Prostate gland (tissue), 2 donors: ENCODE measurements at places on chromosomes 2 and 18. TPM values are rescaled to one million over a fixed set of nuclear protein-coding genes. Genes with fewer than 3 reads are reported as not detected.

DNA sequence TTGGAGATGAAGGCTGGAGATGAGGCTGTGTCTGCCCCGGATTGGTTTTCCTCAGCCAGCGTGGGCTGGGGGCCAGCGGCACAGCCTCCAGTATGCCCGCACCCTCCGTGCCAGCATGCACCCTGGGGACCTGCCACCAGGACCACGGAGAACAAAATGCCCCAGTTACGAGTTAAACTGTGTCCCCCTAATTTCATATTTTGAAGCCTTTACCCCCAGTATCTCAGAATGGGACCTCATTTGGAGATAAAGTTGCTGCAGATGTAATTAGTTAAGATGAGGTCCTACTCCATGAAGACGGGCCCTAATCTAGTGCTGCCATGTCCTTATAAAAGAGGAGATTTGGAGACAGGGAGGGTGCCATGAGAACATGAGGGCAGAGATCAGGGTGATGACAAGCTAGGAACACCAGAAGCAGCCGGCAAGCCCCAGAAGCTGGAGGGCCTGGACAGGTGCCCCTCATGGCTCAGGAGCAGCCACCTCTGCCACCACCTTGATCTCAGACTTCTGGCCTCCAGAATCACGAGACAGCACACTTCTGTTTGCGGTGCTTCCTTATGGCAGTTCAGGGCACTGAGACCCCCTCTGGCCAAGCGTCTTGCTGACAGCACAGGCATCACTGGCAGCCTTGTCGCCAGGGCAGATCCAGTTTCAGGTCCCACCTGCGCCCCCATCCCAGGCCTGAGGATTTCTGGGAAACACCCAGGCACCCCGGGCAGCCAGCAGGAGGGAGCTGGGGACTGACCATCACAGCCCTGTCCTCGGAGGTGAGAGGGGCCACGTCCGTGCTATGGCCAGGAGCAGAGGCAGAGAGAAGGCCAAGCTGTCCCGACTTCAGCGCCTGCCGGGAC, 29.4 kb downstream of the KIF1A start:
- no peak for DNase-seq
- H3K27me3 ChIP-seq: no peaks in the 10 kb centered on the region
- H3K36me3 ChIP-seq: no peaks in the 10 kb centered on the region
- H3K4me1 ChIP-seq: no peaks in the 10 kb centered on the region

DNA sequence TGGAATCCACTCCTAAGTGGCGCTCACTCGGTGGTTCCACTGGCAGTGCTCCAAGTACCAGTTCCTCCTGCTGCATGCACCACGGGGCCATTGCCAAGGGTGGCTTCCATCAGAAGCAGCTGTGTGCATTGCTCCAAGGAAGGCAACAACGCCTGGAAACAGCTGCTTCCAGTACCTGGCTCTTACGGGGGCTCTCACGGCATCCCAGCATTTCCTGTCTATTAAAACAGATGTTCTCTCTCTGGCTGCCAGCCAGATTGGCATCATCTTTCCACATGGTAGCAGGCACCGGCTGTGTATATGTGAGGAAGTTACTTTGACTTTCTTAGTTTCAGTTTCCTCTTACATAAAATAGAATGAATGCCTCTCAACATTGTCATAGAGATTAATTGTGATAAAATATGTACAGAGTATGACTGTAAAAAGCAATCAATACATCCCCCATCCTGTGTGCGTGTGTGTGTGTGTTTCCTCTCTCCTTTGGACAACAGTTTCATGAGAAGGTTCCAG, 84.9 kb downstream of the CMPK2 start:
- H3K4me3 ChIP-seq: no peak overlapping the region
- no peaks in the 10 kb centered on the region for H3K36me3 ChIP-seq
- H3K4me1 ChIP-seq: no peaks in the 10 kb centered on the region
- no peak for DNase-seq

DNA sequence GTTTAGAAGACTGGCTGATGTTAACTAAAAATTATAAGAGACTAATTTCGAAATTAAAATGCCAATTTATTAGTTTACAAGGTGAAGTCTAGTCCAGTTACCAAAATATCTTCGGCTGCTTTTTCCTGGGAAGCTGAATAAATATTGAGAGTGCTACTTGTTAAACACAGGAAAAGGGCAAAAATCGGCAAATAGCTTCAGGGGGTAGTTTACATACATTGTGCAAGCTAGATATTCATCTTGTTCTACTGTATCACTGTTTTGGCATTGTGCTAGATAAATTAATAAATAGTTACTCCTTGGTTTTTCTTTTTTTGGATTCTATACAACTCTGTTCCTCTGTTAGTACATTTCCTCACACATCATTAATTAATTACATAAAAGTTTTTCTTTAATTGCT, 29.3 kb downstream of the NHEJ1 start:
- H3K27ac ChIP-seq: no peak overlapping the region
- no peaks in the 10 kb centered on the region for H3K4me1 ChIP-seq
- H3K27me3 ChIP-seq: no peaks in the 10 kb centered on the region

- DNase-seq: peak; percentile 64
- no peak overlapping the region for H3K4me3 ChIP-seq
- peak overlapping the region; percentile 46 for H3K27ac ChIP-seq
- H3K4me1 ChIP-seq: no peaks in the 10 kb centered on the region
- H3K36me3 ChIP-seq: no peaks in the 10 kb centered on the region
- H3K27me3 ChIP-seq: no peaks in the 10 kb centered on the region
Observed at GRCh38 chr2:150166313-150167051, 321.0 kb downstream of the RND3 start.

- H3K36me3 ChIP-seq: no peaks in the 10 kb centered on the region
- H3K27me3 ChIP-seq: no peaks in the 10 kb centered on the region
- no peaks in the 10 kb centered on the region for H3K4me1 ChIP-seq
- no peak for DNase-seq
- H3K4me3 ChIP-seq: no peak overlapping the region
Observed at GRCh38 chr18:686339-687111, 25.9 kb downstream of the ENOSF1 start.

GRCh38 chr2:236627193-236627592, 57.6 kb downstream of the ACKR3 start:
- H3K27me3 ChIP-seq: no peaks in the 10 kb centered on the region
- no peaks in the 10 kb centered on the region for H3K4me1 ChIP-seq
- H3K4me3 ChIP-seq: no peak overlapping the region
- H3K36me3 ChIP-seq: no peaks in the 10 kb centered on the region
- no peak for DNase-seq

TMEM200C gene
- total RNA-seq: 3.4 TPM

DNA sequence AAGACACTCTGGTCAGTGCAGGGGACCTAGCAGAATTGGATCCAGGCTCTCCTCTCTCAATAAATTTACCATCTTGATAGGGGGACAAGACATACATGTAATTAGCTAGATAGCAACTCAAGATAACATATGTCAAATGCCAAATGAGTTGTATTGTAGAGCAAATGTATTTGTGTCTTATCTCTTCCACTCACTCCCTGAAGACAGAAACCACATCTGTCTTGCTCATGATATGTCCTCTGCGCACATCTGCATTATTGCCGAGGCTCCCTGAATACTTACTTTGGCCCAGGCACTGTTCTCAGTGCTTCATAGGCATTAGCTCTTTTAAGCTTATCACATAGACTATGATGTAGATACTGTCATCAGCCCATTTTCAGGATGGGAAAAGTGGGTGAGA, 122.9 kb upstream of the GATA6 start:
- H3K4me1 ChIP-seq: no peaks in the 10 kb centered on the region
- no peak overlapping the region for H3K27ac ChIP-seq

- peaks cover 3% of the 10 kb centered on the region for H3K4me1 ChIP-seq
- H3K27ac ChIP-seq: peak overlapping the region; percentile 54
- no peaks in the 10 kb centered on the region for H3K36me3 ChIP-seq
- no peaks in the 10 kb centered on the region for H3K27me3 ChIP-seq
- DNase-seq: peak; percentile 31
Observed at GRCh38 chr2:55169915-55170314, 62.2 kb downstream of the CLHC1 start.

TMEFF2 gene
- total RNA-seq: 55.8 TPM

PARD6G gene
- 18.7 TPM for total RNA-seq

- no peak overlapping the region for H3K4me3 ChIP-seq
- H3K36me3 ChIP-seq: no peaks in the 10 kb centered on the region
- peak overlapping the region; percentile 47 for H3K27ac ChIP-seq
- H3K4me1 ChIP-seq: no peaks in the 10 kb centered on the region
- no peaks in the 10 kb centered on the region for H3K27me3 ChIP-seq
Observed at GRCh38 chr2:25098670-25099486, 57.0 kb downstream of the EFR3B start.

- no peaks in the 10 kb centered on the region for H3K27me3 ChIP-seq
- no peak overlapping the region for H3K27ac ChIP-seq
- no peak overlapping the region for H3K4me3 ChIP-seq
- H3K4me1 ChIP-seq: peaks cover 6% of the 10 kb centered on the region
- no peaks in the 10 kb centered on the region for H3K36me3 ChIP-seq
Observed at GRCh38 chr18:79442508-79443221, 46.9 kb downstream of the NFATC1 start.

DCDC2C gene
- not detected for total RNA-seq

GRCh38 chr2:152250421-152251100, 75.0 kb upstream of the STAM2 start:
- no peaks in the 10 kb centered on the region for H3K27me3 ChIP-seq
- no peaks in the 10 kb centered on the region for H3K4me1 ChIP-seq
- DNase-seq: no peak
- no peaks in the 10 kb centered on the region for H3K36me3 ChIP-seq
- H3K4me3 ChIP-seq: no peak overlapping the region

- no peaks in the 10 kb centered on the region for H3K4me1 ChIP-seq
- no peaks in the 10 kb centered on the region for H3K36me3 ChIP-seq
- no peak overlapping the region for H3K4me3 ChIP-seq
- H3K27ac ChIP-seq: no peak overlapping the region
Observed at GRCh38 chr2:189685540-189686229, 11.2 kb downstream of the ANKAR start.

FAM124B gene
- 0.91 TPM for total RNA-seq

TNFRSF11A gene
- total RNA-seq: 6.1 TPM

- H3K4me3 ChIP-seq: no peak overlapping the region
- DNase-seq: no peak
- H3K36me3 ChIP-seq: no peaks in the 10 kb centered on the region
- no peaks in the 10 kb centered on the region for H3K27me3 ChIP-seq
- H3K4me1 ChIP-seq: no peaks in the 10 kb centered on the region
Observed at GRCh38 chr2:402721-403120, 114.8 kb upstream of the ALKAL2 start.

GRCh38 chr2:42906557-42907411, 114.4 kb upstream of the HAAO start:
- no peaks in the 10 kb centered on the region for H3K36me3 ChIP-seq
- H3K27me3 ChIP-seq: peaks cover 2% of the 10 kb centered on the region
- peaks cover 7% of the 10 kb centered on the region for H3K4me1 ChIP-seq
- H3K4me3 ChIP-seq: no peak overlapping the region
- no peak for DNase-seq

CLK1 gene
- 131 TPM for total RNA-seq

- H3K4me1 ChIP-seq: peaks cover 3% of the 10 kb centered on the region
- no peak for DNase-seq
- H3K27me3 ChIP-seq: peaks cover 9% of the 10 kb centered on the region
- H3K27ac ChIP-seq: peak overlapping the region; percentile 36
- H3K36me3 ChIP-seq: no peaks in the 10 kb centered on the region
Observed at GRCh38 chr18:5894611-5895298, 567 bp downstream of the TMEM200C start.

GRCh38 chr2:25063876-25064660, 22.2 kb downstream of the EFR3B start:
- no peaks in the 10 kb centered on the region for H3K36me3 ChIP-seq
- DNase-seq: no peak
- no peaks in the 10 kb centered on the region for H3K4me1 ChIP-seq
- no peaks in the 10 kb centered on the region for H3K27me3 ChIP-seq
- no peak overlapping the region for H3K4me3 ChIP-seq

LINC00305 gene
- total RNA-seq: not detected

VWA3B gene
- not detected for total RNA-seq

DNA sequence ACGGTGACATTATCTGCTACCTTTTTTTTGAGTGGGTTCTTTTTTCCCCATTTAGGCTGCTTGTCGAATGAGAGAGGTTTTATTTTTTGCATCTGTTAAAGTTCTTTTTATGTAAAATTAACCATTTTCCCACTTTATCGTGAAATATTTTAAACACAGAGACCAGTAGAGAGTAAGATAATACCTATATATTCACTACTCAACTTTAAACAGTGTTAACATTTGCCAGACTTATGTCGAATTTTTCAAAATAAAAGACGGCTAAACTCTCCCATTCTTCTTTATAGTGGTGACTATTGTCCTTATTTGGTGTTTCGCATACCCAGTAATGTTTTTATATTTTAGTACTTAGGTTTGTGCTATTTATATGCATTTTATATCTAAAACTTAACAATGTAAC, 743 bp upstream of the PUS10 start:
- no peaks in the 10 kb centered on the region for H3K36me3 ChIP-seq
- no peaks in the 10 kb centered on the region for H3K27me3 ChIP-seq
- no peak for DNase-seq
- H3K4me3 ChIP-seq: peak overlapping the region; percentile 62

IL1R2 gene
- total RNA-seq: 11.4 TPM

DNA sequence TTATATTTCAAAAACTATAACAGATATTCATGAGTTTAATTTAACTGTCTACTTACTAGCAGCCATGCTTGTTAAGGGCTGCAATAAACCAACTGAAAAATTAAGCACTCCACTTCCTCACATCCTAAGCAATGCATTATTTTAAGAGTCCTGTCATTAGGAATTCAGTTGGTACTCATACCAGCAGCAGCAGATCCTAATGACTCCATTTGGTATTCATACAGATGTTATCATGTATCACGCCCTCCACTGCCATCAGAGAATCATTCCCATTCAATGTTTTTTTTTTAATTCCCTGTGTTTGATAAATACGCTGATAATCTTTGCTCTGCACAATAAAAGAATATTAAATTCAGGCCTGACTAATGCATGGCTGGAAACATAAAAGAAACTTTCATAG, 236.8 kb downstream of the AFF3 start:
- DNase-seq: no peak
- no peaks in the 10 kb centered on the region for H3K4me1 ChIP-seq
- no peaks in the 10 kb centered on the region for H3K36me3 ChIP-seq

GRCh38 chr2:204846471-204846870, 301.2 kb downstream of the PARD3B start:
- no peak overlapping the region for H3K27ac ChIP-seq
- H3K27me3 ChIP-seq: no peaks in the 10 kb centered on the region
- no peak for DNase-seq
- no peaks in the 10 kb centered on the region for H3K4me1 ChIP-seq
- H3K36me3 ChIP-seq: no peaks in the 10 kb centered on the region

DNA sequence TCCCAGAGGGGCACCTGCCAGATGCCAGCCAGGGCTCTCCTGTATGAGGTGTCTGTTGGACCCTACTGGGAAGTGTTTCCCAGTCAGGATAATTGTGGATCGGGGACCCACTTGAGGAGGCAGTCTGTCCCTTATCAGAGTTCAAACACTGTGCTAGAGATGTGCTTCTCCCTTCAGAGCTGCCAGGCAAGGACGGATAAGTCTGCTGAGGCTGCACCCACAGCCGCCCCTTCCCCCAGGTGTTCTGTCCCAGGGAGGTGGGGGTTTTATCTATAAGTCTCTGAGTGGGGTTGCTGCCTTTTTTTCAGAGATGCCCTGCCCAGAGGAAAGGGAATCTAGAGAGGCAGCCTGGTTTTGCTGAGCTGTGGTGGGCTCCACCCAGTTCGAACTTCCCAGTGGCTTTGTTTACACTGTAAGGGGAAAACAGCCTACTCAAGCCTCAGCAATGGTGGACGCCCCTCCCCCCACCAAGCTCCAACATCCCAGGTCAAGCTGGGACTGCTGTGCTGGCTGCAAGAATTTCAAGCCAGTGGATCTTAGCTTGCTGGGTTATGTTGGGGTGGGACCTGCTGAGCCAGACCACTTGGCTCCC, 324.0 kb upstream of the SETBP1 start:
- DNase-seq: no peak
- H3K27ac ChIP-seq: no peak overlapping the region
- H3K4me1 ChIP-seq: no peaks in the 10 kb centered on the region
- H3K36me3 ChIP-seq: no peaks in the 10 kb centered on the region
- no peak overlapping the region for H3K4me3 ChIP-seq
